Mucosa of descending colon (tissue), 3 donors: ENCODE measurements at places on chromosomes 3 and 15.

- DNase-seq, result no peak
These were observed 436.4 kb downstream of the C3orf38 start for GRCh38 chr3:88586121-88586640.

GRCh38 chr3:133038089-133038730 is at the start of gene TMEM108:
TMEM108 (plus strand) TSS chr3:133038391.
- DNase-seq, result peak; percentile 64

GRCh38 chr3:34015204-34016142 is 217.0 kb downstream of the PDCD6IP start:
- no peak for DNase-seq

GRCh38 chr3:194072097-194072428 is 63.9 kb upstream of the HES1 start:
- DNase-seq, result peak; percentile 44

- no peak for DNase-seq
These were observed 86.0 kb upstream of the ALDH1L1 start for GRCh38 chr3:126266291-126266840.

- DNase-seq, result no peak
These were observed 94.3 kb downstream of the OXNAD1 start for GRCh38 chr3:16359331-16359730.

- DNase-seq, result no peak
These were observed 31.4 kb upstream of the TIPARP start for GRCh38 chr3:156642750-156643728.

DNA sequence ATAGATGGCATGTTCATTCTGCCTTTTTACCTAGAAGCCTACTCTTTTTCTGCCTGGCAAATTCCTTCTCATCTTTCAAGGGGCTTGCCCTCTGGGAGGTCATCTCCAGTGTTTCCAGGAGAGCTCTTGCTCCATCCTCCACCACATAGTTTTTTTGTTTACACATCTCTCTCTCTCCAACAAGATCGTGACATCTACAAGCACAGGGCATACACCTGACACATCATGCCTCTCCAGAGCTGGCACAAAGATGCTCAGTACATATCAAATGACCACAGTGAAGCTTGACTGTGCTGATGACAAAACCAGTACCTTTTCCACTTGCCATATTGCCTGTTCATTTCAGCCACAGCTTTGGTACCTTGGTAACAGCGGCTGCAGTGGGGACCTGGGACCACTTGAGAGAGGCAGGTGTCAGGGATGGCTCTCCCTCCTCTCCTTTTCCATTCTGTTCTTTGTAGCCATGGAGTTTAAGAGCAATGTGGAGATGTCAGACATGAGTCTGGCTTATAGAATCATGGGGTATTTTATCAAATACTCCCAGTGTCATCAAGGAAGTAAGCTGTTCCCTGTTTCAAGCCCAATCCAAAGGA is 15.4 kb downstream of the ALPK3 start:
- DNase-seq, result no peak

- DNase-seq, result no peak
These were observed 307.4 kb downstream of the THSD4 start for GRCh38 chr15:71422530-71423259.
